EH (cell line): ENCODE measurements at places on chromosomes 12 and 14.

DNA sequence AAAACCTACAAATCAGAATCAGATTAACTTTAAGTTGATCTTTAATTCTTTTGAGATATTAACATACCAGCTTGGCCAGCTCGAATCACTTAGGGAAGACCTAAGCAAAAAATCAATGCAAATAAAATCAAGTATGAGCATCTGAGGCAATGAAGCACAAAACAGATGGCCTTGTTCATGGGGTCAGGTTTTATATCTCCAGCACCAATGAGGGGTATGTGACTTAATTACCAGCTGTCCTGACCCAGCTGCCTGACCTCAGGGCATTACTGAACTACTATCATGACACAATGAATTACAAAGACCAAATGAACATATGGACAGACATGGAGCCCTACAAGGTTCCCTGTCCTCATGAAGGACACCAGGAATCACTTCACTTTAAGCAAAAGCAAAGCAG lies 70.5 kb downstream of the FGD6 start:
- no peak for DNase-seq

- DNase-seq: no peak
These were observed 291.1 kb upstream of the RTL1 start for GRCh38 chr14:101194373-101195308.

- DNase-seq: no peak
These were observed 35.3 kb upstream of the RTRAF start for GRCh38 chr14:51954031-51954430.

GRCh38 chr12:89634508-89634907 lies 74.1 kb downstream of the ATP2B1 start:
- no peak for DNase-seq

- no peak for DNase-seq
These were observed 52.6 kb downstream of the GALC start for GRCh38 chr14:87940382-87940781.

GRCh38 chr12:107649661-107650061 lies 35.9 kb upstream of the PWP1 start:
- DNase-seq: no peak

- peak; percentile 99 for DNase-seq
These were observed 43.5 kb downstream of the DNAI7 start for GRCh38 chr12:25151476-25151875.

- DNase-seq: no peak
These were observed 27.9 kb upstream of the DEGS2 start for GRCh38 chr14:100187247-100187833.

DNA sequence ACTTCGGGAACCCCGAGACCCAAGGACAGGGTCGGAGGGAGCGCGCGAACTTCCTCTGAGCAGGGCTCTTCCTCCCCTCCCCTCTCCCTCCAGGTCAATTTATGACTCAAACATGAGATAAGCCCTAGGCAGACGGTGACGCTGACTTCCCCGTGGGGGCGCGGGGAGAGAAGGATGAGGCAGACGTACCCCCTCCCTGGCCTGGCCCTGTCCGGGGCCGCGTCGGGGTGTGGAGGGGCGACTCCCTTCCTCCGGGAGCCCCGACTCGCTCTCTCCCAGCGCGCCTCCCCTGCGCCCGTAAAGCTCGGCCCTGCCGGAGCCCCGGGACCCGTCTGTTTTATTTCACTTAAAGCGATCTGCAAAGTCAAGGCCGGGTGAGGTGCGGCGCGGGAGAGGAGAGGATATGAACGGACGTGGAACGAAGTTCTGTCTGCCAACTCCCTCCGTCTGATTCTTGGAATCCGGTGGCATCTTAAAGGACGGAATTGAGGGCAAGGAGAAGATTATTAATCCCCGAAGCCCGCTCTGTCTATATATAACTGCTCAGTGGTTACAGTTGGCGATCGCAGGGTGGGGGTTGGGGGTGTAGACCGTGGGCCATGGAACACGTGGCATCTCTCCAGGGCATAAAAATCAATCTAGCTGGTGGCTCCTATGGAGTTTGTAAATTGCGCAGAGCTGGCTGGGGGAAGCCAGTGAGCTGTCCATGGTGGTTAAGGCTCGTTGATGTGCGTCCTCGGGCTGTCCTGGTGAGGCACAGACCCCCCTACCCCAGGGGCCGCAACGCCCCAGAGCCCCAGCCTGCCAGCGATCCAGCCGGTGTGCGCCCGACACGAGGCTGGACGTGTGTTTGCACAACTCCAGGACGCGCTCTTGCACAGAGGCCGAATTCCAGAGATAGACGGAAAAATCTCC lies 2.9 kb upstream of the PTHLH start:
- peak; percentile 69 for DNase-seq

- no peak for DNase-seq
These were observed 9.9 kb downstream of the AKT1 start for GRCh38 chr14:104785708-104786080.

- DNase-seq: no peak
These were observed 49.9 kb downstream of the SYNE3 start for GRCh38 chr14:95466506-95466905.

GRCh38 chr12:70885956-70886355 lies 34.6 kb downstream of the PTPRR start:
- DNase-seq: no peak

DNA sequence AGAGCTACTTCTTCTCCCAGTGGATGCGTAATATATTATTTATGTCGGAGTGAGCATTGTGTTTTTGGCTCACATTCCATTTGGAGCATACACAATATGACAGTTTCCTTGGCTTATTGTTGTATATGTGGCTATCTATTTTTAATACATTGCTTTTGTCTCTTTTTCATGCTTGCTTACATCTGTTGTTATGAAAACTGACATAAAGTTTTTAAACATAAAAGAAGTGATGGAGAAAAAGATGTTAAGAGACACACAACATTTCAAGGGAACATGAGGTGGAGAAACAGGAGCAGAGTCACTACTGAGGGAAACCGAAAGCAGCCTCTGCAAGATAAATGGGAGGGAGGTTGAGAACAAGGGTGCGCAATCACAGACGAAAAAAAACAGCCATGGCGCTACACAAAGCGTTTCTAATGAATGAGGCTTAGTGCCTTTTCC lies 228.4 kb upstream of the NPAS3 start:
- no peak for DNase-seq

DNA sequence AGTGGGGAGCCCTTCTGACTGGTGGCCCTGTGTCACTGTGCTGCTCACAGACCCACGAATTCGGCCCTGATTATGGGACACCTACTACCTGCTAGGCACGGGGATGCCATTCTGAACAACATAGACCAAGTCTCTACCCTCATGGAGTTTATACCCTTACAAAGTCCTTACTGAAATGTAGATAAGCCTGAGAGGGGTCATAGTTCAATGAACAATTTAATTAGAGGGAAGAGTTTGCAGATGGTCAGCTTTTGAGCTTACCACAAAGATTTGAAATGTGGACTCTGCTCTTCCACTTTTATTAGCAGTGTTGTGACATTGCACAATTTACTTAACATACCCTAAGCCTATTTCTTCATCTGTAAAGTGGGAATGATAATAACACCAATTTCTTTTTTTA lies 161.1 kb downstream of the MYRFL start:
- no peak for DNase-seq

GRCh38 chr12:1083889-1084262 lies 92.9 kb downstream of the ERC1 start:
- peak; percentile 79 for DNase-seq

DNA sequence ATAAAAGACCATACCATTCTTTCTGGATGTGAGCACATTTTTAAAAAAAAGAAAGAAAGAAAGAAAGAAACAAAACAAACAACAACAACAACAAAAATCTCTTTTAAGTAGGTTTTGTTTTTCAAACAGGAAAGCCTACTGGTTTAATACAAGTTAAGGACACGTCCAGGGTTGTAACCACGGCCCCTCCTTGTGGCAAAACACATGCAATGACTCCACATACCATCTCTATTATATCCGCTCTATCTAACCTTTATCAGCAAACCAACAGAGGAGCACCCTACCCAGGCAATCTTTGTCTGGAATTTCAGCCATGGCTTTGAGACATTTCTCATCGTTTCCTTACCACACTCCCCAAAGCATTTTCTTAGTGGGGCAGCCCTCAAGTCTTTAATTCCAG lies 360.5 kb upstream of the TMPO start:
- no peak for DNase-seq

DNA sequence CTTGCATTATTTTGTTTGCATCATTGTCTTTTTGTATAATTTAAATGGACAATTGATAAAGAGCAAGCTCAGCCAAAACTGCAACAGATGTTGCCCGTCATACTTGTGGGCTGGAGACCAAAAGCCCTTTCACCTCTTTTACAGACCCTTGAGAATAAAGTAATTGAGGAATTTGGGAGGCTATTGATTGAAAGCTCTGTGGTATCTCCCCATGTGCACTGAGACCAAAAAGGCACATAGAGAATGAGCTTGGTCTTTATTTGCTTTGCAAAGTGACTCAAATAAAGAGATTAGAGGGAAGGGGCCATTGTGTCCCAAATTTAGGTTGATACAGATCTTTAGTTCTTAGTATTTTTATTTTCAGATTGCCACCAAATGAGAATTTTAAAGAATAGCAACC lies 617.6 kb downstream of the TRHDE start:
- DNase-seq: no peak

DNA sequence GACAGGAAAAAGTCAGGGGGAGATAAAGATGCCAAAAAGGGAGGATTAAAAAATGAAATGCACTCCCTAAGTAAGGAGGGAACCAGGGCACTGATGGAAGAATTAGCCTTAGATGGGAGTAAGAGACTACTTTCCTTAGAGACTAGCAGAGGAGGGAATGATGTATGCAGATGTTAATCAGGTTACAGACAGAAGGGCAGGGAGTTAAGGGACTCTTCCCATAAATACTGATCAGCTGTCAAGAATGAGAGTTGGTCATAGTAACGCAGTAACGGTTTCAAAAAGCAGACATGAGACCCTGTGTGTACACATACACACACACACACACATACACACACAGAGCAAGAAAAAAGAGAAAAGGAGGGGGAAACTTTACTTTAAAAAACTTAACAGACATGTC lies 93.4 kb downstream of the PHLDA1 start:
- no peak for DNase-seq

- DNase-seq: no peak
These were observed 2.0 kb downstream of the SCN8A start for GRCh38 chr12:51593021-51593420.

DNA sequence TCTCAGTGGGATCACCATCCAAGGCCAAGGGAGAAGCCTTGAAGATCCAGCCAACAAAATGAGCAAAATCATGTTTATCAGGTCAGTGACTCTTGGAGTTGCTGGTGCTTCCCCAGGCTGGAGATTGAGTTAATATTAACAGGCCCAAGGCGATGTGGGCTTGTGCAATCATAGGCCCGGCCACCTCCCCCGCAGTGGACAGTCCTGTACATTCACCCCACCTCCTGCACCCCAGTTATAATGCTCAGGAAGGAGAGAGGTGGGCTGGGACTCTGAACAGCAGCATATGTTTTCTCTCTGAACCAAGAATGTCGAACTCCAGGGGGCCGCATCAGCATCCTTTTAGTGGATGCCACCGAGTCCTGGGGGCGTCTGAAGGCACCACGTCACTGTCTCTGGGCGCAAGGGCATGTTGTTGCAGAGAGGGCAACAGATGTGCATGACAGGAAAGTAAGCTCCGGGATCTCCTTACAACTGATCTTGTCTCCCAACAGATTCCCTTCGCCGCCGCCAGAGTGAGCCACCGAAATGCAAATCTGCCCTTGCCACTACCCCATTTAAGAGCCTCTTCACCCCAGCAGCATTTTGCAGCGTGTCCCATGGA lies 32.2 kb upstream of the SERPINA6 start:
- peak; percentile 66 for DNase-seq

GRCh38 chr12:113867258-113867657 lies 98.9 kb downstream of the RBM19 start:
- peak; percentile 42 for DNase-seq

DNA sequence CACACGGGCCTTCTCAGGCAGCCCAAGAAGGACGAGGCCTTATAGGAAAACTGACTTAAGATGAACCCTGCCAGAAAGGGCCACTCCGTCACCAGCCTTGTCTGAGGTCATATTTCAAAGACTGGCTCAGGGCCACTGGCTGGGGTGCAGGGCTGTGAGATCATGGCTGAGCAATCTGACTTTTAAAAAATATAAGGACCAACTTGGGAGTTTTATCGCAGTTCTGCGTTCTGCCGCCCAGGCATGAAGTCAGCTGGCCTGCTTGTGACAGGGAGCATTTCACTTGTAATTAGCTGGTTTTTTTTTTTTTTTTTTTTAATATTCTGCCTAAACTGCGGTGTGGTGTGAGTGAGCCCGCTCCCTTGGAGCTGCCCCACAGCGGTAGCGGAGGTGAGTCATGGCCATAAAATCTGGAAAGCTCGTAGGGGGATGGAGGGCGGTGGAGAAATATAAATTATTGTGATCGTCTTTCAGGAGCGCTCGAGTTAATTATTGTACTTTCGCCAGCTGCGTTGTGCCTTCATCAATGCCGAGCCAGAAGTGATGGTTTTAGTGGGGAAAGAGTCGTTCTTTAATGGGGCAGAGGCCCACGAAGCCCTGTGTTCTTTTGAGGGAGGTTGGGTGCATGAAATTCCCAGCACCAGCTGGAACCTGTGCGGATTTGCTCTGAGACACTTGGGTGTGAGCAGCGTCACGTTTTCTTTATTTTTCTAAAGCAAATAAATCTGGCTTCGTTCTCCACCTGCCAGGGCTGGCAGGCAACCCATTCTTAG lies 231.9 kb downstream of the C12orf75 start:
- peak; percentile 76 for DNase-seq

- DNase-seq: no peak
These were observed 3.8 kb downstream of the GALNT16 start for GRCh38 chr14:69263771-69264170.

GRCh38 chr12:62282057-62282774 lies 22.0 kb downstream of the USP15 start:
- no peak for DNase-seq

DNA sequence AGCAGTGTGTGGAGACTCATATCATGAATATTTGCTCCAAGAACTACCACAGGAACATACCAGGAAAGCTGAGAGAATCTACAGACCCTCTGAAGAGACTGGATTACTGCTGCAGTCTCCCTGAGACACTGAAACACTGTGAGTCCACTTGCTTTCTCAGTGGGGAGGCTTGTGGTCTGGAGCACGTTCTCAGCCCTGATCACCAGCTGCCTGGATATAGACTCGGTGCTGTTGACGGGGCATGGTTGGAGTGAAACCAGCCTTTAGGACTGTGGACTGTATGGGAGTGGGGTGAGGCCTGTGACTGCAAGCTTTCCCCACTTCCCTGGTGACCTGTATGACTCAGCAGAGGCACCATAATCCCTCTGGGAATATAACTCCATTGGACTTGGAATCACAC lies 525.8 kb upstream of the FBXO33 start:
- DNase-seq: no peak

DNA sequence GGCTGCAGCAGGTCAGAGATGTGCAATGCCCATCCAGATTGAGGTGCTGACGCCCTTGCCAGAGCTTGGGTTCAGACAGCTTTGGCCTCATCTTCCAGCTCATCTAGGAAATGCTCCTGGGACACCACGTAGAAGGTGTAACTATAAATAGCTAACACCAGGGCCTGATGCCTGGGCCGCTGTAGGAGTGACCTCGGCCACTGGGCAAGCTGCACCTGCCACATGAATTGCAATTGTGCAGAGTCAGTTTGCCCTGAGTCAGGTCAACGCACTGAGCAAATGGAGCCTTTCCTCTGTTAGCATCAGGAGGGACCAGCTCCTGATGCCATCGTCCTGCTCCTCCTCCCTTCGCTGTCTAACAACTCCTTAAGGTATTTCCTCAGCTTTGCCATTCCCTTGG lies 17.4 kb upstream of the DNM1L start:
- no peak for DNase-seq

- peak; percentile 57 for DNase-seq
These were observed 458 bp downstream of the SSPN start for GRCh38 chr12:26195641-26196420.

GRCh38 chr14:56918849-56919574 lies 108.7 kb upstream of the OTX2 start:
- DNase-seq: no peak
